ENCODE measurements at places on chromosomes 5 and 9.

- DNase-seq, result no peak
These were observed 2.8 kb upstream of the ECM2 start for GRCh38 chr9:92538541-92538940.

DNA sequence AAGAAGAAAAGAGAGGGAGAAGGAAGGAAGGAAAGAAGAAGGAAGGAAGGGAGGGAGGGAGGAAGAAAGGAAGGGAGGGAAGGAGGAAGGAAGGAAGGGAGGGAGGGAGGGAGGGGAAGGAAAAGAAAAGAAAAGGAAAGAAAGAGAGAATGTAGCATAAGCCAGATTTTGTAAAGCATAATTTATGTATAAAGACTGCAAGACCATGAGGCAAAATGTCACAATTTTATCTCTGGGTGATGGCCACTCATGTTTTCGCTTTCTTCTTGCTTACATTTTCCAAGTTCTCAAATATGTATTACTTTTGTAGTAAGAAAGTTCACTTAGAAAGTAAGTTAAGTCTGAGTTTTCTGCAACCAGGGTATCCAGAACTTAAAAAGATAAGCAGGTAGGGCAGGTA lies 3.4 kb upstream of the RNF183 start:
- DNase-seq, result no peak

- no peak for DNase-seq
These were observed 134.7 kb upstream of the DMRT1 start for GRCh38 chr9:706606-707459.

GRCh38 chr5:54325610-54326311 lies 15.4 kb upstream of the ARL15 start:
- no peak for DNase-seq

GRCh38 chr9:133823189-133824105 lies 85.3 kb upstream of the SARDH start:
- no peak for DNase-seq

GRCh38 chr5:11449217-11449616 lies 455.0 kb downstream of the CTNND2 start:
- no peak for DNase-seq

DNA sequence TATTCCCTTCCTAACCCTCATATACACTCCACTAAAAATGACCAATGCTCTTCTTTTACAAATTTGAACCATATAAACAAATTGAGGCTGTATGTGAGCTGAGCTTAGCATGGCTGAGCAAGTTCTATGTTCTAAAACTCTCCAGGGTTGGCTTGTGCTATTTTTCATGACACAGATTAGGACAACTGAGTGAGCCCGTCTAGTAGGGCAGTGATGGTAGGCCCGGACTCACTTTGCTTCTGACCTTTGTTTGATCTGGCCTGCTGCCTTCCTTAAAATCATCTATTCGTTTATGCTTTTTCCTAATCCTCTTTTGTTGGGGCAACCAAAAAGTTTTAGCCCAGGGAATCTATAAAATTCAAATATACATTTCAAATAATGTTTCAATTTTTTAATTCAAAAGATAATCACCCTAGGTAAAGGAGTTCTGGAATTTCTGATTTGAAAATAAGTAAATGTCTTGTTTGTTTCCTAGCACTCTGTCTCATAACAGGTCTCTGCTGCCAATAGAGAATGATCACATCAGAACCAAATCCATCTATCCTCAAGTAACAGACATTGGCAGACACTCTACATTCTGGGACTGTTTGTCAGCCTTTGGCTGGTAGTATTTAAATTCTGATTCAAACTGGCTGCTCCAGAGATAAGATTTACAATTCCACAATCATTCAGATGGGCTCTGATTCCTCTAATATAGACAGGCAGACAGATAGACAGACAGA lies 217.0 kb upstream of the TARS1 start:
- DNase-seq, result no peak

DNA sequence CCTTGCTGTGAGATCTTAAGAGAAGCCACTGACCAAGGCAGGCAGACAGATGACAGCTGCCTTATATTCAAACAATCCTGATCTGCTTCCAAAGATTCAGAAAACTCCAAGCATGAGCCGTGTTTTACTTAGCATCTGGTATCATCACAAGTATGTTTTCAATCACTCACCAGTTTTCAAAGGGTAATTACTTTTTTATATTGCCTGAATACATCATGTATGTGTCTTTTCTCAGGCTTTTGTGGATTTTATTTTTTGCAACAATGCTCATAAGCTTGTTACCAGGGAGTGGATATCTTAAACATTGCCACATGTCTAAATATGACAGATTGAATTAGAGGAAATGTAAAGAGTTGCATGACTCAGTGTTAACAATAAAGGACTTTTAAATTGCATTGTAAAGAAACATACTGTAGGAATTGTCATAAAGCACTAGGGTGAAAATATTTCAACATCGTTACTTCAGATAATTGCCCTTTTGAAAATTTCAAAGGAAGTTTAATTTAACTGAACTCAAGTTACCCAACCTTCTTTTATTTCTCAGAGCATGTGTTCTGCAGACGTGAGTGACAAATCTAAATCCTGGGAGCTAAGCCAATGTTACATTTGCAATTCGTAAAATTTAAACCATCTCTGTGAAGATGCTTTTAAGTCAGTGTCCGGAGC lies 326.1 kb downstream of the PLK2 start:
- DNase-seq, result no peak

DNA sequence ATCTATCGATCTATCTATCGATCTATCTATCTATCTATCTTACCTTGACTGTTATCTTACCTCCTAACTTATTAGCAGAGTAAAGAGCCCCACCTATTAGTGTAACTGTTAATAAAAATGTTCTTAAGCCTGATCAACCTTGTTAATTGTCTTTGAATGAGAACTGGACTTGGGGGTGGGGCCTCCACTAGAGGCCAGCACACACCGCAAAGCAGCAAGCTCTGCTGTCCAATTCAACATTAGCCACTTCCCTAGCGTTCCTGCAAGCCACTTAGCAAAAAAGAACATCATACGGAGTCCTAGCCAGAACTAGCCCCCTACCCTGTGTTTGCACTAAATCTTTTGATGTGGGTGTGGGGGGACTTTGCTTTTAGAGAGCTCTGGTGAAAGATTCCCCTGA lies 515.8 kb downstream of the KDM4C start:
- DNase-seq, result no peak

DNA sequence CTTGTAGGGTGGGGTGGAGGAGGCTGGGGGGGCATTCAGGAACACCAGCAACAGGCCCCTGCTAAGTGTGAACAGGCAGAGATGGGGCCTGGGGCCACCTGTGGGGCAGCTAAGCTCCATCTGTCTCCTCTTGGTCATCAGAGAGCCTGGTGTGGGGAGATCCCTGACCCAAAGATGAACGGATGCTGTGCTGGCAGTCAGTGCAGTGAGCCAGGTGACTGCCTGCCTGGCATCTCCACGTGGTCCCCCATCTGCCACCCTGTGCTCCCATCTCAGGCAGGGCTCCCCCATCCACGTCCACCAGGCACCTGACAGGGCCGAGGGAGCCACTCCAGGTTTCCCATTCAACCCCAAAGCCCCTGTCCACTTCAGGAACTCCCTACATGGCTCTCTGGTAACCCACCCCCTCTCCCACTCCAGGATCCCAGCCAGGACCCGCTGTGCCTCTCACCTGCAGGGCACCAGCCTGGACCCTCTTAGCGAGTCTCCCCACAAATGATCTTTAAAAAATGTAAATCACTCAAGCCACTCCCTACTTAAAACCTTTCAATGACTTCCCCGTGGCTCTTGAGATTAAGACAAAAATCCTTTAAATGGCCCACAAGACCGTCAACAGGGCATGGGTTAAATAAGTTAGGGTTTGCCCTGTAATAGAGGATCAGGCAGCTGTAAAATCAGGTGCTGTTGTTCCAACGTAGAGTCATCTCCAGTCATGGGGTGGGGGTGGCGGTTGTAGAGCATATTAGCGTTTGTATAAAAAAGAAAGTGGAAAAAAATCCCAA lies 60.8 kb downstream of the LMX1B start:
- no peak for DNase-seq

DNA sequence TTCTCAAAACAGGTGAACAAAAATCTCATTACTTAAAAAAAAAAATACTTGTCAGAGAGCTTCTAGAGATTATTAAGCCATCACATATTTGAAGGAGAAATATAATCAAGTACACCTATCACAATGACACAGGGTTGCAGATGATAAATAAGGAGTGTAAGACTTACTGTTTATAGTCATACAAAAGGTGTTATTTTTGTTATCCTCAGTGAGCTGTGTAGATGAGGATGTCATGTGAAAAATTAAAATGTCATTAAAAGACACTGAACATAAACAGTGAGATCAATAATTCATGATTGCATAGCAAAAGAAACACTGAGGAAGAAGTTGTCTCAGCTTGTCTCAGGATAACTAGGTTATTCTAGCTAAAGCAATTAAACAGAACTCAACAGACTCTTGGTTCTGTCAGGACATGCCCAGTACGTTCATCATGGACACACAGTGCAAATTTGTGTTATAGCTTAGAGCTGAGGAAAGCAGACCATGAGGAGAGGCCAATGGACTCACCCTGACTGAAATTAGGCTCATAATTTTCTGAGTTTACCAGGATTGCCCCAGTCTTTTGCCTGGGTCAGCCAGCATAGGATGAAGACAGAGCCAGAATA lies 1162.6 kb upstream of the C9orf72 start:
- DNase-seq, result no peak
